ENCODE measurements at places on chromosomes 3 and 15.

DNA sequence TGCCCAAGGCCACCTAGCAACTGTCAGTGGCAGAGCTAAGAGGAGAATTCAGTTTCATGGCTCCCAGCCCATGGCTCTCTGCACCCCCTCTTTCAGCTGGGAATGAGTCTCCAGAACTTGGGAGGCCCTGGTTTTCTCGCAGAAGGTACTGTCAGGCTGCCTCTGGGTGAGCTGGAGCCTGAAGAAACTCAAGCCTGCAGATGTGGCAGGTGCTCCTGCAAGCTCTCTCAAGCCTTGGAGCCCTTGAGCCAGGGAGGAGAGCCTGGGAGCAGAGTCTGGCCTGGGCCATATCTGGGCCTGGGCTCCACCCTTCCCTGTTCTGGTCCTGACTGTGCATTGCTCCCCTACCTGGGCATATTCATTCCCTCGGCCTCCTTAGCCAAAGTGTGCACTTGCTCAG is 74.4 kb upstream of the TLE3 start:
- DNase-seq, result no peak

- DNase-seq, result no peak
Measured at GRCh38 chr15:37015451-37015850, 84.9 kb downstream of the MEIS2 start.

DNA sequence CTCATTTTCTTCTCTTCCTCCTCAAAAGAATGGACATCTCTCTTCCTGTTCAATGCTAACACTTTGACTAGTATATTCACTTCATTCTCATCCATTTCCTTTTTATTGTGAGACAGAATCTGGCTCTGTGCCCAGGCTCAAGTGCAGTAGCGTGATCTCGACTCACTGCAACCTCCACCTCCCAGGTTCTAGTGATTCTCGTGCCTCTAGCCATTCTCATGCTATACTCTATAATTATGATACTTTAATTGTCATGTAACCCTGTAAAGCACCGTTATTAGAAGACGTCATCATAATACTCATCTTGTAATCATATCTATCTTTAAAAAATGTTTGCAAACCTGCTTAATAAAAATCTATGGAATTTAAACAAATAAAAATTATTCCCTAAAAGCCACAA is 107.0 kb downstream of the SHOX2 start:
- DNase-seq, result no peak

DNA sequence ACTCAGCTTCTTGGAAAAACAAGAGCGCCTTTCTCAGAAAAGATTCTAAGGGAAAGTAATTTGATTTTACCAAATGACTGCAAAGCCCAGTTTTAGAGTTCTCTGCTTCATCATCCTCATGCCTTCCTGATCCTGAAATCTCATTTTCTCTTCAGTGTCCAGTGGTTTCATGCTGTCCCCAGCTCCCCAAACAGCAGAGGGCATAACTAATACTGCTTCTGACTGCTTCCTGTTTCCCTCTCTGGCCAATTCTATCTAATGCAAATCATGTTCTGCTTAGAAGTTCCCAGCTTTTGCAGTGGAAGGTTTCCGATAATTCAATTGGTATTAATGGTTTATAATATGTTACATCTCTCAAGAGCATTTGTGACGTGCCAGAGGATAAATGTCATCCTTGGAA is 161.1 kb downstream of the CLSTN2 start:
- DNase-seq, result no peak

GRCh38 chr3:17632401-17633100 is 109.9 kb downstream of the TBC1D5 start:
- peak; percentile 53 for DNase-seq

- DNase-seq, result no peak
Measured at GRCh38 chr3:96705895-96706294, 108.5 kb upstream of the EPHA6 start.

DNA sequence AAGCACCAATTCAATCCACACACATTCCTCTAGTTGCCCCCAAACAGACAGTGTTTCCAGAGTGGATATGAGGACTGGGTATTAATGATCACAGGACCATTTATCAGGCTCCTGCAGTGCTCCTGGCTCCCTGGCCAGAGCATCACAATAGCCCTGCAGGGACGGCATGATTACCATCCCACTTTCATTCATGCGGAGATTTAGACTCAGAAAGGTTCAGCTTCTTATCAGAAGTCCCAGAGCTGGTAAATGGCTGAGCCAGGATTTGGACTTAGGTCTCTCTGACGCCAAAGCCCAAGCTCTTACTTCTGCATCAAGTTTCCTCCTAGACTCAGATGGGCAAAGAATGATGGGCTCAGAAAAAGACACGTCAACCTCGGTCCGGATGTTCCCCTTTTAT is 2.9 kb upstream of the EPHB3 start:
- DNase-seq, result no peak

DNA sequence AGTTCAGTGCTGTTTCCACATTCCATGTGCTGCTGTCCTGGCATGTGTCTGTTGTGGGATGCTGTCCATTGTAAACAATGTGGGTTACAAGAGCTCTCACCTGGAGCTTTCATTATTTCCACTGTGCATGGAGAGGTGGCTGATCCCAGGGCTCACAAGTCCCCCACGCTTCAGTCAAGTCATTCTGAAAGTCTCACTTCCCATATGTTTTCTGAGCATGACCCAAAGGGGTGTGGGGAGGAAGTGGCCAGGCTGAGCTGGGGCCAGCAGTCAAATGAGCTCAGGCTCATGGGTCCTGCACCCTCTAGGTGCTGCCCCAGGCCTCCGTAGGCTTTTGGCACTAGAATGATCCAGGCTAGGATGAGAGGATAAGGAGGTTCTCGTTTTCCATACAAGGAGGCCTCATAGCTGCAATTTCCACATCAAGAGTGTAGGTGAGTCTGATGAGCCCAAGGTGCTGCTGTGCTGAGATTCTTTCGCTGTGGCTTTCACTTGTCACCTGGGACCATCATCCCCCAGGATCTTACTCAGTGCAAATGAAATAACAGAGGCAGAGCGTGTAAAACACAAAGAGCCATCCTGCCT is 22.0 kb downstream of the STARD5 start:
- DNase-seq, result no peak

GRCh38 chr3:185457376-185457775 is 41.5 kb downstream of the TMEM41A start:
- no peak for DNase-seq

GRCh38 chr3:127780536-127781400 is 41.5 kb downstream of the MGLL start:
- no peak for DNase-seq

DNA sequence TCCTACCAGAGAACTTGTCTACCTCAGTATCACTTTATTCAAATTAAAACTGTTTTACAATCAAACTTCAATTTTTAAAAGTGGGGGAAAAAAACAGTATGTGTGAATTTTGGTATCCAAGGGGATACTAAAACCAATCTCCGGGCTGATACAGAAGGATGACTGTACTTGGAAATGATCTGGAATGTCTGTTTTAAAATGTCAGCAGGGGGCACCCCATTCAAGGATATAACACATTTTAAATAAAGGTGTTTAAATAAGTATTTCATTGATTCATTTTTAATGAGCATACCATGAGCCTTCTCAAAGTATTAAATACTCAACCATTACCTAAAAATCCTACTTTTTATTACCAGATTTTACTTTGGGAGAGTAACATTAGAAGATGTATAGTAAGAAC is 67.9 kb downstream of the ULK4 start:
- peak; percentile 66 for DNase-seq

DNA sequence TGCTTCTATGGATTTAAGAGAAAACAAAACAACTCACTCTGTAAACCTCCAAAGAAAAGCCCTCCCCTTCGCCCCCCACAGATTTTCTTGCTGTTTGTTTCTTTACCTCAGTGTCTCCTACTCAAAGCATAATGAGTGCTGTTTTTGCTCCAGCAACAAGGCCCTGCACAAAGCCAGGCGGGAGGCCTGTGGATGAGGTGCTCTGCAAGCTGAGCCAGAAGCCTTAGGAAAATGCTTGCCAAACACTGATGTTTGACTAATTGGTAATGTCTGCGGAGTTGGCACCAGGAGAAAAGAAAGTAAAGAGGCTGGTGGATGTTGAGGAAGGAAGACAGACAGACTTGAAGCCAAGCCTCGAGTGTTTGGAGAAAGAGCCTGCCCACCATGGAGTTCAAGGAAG is 99.7 kb downstream of the RARB start:
- no peak for DNase-seq

DNA sequence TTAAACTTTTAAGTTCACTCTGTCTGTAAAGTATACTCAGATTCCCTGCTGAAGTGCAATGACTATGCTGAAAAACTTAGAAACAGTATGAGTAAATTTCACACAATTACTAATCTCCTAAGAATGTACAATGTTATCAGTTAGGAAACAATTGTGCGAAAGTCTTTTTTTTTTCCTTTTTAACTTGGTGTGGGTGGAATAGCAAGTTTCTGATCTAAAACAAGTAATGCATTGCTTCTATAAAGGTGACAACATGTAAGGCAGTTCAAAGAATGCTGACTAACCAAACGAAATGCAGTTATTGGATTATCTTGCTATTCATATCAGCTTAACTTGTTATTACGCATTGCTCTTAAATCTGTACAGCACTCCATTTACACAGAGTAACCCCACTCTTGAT is 19.3 kb upstream of the SLC12A8 start:
- no peak for DNase-seq

DNA sequence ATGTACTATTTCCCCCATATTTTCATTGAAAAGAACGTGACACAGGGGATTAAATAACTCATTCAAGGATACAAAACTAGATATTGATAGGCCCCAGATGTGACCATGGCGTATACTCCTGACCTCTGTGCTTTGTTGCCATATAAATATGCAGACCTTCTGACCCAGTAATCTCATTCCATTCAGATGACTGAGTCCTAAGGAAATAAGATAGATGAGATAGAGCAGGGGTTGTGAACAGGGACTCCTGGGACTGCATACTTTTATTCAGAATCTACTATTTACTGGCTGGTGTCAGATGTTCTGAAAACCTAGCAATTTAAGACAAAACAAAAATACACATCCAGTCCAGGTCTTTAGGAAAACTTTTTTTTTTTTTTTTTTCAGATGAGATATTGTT is 139.2 kb upstream of the MANF start:
- DNase-seq, result no peak

GRCh38 chr3:151581035-151581434 is 120.2 kb upstream of the IGSF10 start:
- no peak for DNase-seq

DNA sequence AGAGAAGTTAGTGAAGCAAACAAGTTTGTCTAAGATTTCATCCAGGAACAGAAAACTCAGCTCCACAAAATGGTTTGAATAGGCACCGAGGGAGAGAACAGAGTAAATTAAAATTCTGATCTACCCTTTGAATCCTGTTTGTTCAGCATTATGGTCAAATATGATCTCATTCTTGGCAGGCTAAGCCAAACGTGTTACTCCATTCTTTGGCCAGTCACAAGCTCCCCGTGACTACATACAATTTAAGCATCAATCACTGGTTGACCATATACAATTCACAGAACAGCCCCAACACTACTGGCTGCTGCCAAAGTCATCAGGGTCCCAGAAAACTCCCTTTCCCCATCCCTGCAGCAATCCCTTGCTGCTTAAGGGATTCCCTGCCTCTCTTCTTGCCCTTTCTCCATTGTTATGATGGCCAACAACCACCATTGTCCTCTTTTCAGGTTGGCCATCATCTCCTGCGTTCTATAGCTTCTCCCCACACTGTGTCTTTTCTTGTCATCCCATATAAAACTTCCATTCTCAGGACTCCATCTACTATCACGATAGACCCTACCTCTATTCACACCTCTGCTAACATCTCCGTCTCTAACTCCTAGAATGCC is 46.3 kb downstream of the GOLIM4 start:
- DNase-seq, result no peak

GRCh38 chr15:28944286-28944685 is 58.5 kb downstream of the APBA2 start:
- no peak for DNase-seq

DNA sequence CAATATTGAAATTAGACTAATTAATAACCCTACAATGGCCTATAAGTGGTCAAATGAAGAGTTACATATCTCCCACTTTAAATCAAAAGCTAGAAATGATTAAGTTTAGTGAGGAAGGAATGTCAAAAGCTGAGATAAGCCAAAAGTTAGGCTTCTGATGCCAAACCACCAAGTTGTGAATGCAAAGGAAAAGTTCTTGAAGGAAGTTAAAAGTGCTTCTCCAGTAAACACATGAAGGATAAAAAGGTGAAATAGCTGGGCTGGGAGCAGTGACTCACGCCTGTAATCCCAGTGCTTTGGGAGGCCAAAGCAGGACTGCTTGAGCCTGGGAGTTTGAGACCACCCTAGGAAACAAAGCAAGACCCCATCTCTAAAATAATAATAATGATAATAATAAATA is 46.9 kb upstream of the DCUN1D1 start:
- DNase-seq, result no peak

GRCh38 chr3:167773584-167773983 is 38.1 kb downstream of the SERPINI1 start:
- DNase-seq, result no peak

DNA sequence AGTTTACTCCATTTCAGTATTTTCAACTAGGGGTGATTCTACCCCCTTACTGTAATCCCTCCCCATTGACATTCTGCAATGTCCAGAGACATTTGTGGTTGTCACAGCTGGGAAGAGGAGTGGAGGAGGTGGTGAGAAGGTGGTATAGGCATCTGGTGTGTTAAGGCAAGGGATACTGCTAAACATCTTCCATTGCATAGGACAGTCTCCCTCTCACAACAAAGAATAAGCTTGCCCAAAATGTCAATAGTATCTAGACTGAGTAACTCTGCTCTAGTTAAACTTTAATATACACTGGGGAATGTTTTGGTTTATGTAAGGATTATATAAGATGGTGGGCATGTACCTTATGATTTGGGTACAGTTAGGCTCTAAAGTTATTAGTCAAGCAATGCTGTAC is 737.6 kb downstream of the ROBO1 start:
- DNase-seq, result no peak

DNA sequence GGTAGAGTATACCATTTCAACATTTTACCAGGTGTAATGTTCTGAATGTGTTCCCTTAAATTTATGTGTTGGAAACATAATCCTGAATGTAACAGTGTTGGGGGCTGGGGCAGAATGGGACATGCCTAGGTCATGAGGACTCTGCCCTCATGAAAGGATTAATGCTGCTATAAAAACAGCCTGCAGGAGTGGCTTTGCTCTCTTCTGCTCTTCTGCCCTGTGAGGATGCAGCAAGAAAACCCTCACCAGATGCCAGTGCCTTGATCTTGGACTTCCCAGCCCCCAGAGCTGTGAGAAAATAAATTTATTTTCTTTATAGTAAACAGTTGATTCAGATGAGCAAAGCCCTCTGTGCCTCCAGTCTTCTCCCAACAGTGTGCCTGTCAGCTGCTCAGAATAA is 326.0 kb upstream of the ONECUT1 start:
- no peak for DNase-seq

GRCh38 chr3:60046210-60046609 is 996.4 kb upstream of the CFAP20DC start:
- no peak for DNase-seq

DNA sequence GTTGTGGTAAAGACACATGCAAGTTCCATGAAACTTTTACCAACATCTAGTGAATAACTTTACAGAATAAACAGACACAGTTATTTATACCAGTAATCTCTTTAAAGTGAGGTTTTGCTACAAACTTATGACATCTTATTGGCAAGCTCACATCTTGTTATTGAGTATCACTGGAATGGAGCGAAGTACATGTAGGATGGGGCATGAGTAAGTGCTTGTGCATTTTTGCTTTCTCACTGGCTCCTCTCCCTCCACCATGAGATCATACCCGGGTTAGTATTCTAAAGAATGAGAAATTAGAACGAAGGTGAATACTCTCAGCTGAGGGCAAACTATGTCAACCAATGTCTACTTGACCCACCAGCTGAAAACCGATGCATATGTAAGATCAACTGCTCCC is 193.3 kb upstream of the ZNF717 start:
- DNase-seq, result no peak

Measured in Kasumi-1 (cell line).